ENCODE measurements at places on chromosomes 4 and X.

- no peak for DNase-seq
Observed at GRCh38 chr4:1411436-1412375, 5.5 kb upstream of the NKX1-1 start.

DNA sequence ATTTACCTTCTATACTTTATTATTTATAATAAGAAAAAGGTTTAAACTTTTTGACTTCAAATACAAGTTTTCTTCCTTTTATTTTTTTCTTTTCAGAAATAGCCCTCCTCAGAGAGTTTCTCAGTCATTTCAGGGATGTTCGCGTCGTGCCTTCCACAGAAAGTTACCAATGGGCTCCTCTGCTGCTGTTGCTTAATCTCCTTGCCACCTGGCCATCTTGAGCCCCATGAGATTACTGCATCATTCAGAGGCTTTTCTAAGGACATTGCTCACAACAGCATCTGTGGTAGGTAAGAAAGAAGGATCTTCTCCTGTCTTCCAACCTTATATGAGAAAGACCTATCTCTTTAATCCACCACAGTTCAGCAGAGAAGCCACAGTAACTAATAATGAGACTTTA is 1361.9 kb upstream of the ADGRL3 start:
- DNase-seq: no peak

- no peak for DNase-seq
Observed at GRCh38 chr4:114562176-114562904, 36.3 kb upstream of the UGT8 start.

GRCh38 chrX:16771483-16772398 is 14.5 kb upstream of the TXLNG start:
- no peak for DNase-seq

DNA sequence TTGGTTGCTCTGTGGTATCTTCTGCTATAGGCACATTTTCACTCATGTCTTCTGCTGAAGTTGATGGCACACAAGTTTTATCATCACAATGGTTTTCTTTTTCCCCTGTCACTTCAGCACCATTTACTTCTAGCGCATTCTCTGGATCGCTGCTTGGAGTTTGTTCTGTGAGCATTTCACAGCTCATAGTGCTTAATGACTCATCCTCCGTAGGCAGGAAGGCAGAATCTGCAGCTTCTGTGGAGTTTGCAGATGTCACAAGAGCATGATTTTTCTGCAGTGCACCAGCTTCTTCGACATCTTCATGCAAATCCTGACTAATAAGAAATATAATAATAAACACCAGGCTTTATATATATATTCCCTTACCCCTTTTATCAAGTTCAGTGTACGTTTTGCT is 83.6 kb downstream of the CHM start:
- DNase-seq: no peak

GRCh38 chrX:81308086-81308829 is 106.4 kb downstream of the SH3BGRL start:
- DNase-seq: no peak

GRCh38 chrX:129779747-129780146 is at the start of gene SASH3:
Gene SASH3, plus strand, starts transcription at chrX:129779949. Its CDS starts 149 bp downstream, at chrX:129780098.
- no peak for DNase-seq

GRCh38 chr4:81214881-81215868 is at the start of gene PRKG2:
Gene PRKG2, minus strand, starts transcription at chr4:81215222. Its CDS starts 10,175 bp downstream, at chr4:81205047.
- peak; percentile 36 for DNase-seq

- no peak for DNase-seq
Observed at GRCh38 chrX:116436358-116436816, at the start of gene SLC6A14. Gene SLC6A14, plus strand, starts transcription at chrX:116436606. Its CDS starts 104 bp downstream, at chrX:116436710.

GRCh38 chrX:71183341-71183740 is 38.7 kb downstream of the NLGN3 start:
- DNase-seq: no peak

DNA sequence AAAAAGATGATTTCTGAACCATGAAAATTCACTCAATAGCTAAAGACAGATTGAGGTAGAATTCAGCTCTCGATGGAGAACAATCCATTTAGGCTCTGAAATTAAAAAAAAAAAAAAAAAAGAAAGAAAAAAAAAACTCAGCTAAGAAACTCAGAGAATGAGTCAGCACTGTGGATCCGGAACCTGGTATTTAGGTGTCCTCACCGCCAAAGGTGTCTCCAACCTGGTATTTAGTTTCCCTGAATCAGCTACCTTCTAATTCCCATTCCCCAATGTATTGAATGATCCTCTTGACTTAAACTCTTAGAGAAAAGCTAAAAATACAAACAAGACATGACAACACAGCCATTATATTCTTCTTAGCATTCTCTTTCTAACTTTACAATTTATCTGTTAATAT is 150.3 kb upstream of the RASGEF1B start:
- no peak for DNase-seq

GRCh38 chrX:108772549-108772948 is 36.2 kb upstream of the IRS4 start:
- DNase-seq: no peak

DNA sequence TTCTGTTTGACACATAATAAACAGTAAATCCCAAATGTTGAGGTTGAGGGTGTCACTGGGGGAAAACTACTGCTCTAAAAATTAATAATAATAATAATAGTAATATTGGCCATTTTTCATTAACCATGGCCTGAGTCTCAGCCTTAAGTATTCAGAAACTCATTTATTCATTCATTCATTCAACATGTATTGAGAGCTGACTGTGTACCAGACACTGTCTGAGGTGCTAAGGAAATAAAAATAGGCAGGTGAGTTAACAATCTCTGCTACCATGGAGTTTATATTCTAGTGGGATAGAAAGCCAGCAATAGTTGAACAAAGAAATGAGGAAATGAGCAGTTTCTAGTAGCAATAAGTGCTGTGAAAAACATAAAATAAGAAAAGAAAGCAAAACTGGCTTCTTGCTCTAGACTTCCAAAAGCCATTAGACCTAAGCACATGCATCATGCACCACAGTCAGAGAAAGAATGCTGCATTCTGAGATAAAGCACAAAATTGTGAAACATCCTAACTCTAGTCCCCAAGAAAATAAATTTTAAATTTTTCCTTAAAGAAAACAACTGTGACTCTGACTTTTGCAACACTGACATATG is 278.7 kb downstream of the RCHY1 start:
- no peak for DNase-seq

- no peak for DNase-seq
Observed at GRCh38 chrX:68719904-68720614, 72.6 kb downstream of the STARD8 start.

DNA sequence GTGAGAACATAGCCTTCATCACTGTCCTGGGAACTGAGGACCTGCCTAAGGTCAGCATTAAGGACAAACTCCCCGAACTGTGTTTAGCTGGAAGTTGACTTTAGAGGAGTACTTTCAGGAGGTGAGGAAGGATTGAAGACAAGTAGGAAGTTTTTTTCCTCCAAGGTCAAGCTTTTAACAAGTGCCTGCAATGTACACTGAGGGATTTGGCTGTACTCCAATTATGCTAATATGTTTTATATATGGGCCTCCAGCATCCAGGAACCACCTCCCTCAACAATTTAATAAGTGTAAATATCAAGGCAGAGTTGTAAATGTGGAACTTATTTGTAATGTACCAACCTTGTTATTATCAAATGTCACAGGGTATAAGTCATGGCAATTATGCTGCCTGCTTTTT is 726.2 kb downstream of the RPA4 start:
- DNase-seq: no peak

- DNase-seq: no peak
Observed at GRCh38 chr4:62135565-62136156, 935.5 kb downstream of the ADGRL3 start.

DNA sequence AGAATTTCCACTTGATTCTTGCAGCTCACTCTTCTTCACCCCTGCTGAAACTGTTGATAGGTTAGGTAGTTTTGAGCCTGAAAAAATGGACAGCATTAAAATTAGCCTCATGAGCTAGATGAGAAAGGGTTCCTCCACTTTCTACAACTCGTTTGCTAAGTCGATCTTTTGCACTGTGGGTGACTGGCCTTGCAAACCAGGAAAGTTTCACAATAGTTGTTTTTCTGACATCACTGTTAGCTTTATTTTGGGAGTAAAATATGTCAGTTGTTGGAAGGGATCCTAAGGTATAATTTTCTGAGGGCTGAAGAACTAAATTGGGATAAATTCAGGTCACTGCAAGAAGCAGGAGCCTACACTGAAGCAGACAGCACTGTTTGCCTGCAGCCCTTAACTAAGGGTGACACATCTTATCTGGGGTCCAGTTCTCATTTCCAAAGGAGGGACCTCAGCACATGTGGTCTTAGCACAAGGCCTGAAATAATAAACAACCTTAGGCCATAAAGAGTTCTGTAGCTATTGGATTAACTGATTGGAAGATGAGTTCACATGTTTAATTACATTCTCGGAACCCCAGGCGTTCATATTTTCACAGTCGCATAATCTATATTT is 29.1 kb downstream of the ANAPC4 start:
- DNase-seq: no peak

DNA sequence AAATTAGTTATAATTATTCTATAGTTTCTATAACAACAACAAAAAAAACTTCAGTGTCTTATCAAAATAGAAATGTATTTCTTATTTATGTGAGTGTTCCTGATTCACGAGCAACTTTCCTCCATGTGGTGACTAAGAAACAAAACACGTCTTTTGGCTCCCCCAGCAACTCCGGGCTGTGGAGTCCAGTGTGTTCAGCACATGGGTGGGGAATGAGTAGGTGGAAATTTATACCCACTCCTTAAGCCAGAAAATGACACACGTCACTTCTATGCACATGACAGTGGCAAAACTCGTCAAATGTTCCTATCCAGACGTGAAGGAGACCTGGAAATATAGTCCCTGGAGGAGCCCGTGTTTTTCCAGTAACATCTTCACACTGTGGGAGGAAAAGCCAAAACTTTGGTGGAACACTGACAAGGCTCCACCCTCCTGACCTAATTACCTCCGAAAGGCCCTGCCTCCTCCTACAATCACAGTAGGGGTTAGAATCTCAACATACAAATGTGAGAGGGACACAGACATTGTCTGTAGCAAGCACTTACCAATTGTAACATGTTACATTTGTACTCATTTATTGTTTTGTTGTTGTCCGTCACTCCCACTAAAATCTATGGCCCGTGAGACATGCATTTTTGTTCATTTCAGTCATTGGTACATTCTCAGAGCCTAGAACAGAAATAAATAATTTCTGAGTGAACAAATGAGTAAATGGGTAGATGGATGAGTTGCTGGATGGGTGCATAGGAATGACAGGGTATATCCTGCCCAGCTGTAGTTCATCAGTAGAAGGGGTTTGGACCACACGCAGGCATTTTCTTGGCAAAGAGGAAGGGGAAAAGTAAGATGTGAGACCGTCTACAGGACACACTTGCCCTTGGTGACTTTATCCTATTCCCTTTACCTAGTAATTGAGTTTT is 605.8 kb upstream of the TENM3 start:
- no peak for DNase-seq

- no peak for DNase-seq
Observed at GRCh38 chr4:28545986-28546385, 1685.3 kb downstream of the STIM2 start.

- DNase-seq: no peak
Observed at GRCh38 chrX:137033774-137034507, at the start of gene GPR101. Gene GPR101, minus strand, starts transcription at chrX:137033995. Its CDS starts 2,321 bp downstream, at chrX:137031674.

DNA sequence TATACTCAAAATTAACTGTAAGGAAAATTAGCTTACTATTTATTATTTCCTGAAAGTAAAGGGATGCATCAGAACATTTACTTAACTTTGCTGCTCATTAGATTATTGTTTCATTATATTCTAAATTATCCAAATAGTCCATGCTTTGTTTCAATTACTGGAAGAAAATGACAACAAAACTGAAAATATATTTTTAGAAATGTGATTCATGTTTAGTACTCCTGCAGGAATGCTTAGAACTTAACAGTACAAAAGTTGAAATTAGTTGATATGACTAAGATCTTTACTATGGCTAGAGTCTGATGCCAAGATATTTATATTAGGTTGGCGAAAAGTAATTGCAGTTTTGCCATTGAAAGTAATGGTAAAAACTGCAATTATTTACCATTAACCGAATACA is 660.5 kb upstream of the PABPC4L start:
- no peak for DNase-seq

DNA sequence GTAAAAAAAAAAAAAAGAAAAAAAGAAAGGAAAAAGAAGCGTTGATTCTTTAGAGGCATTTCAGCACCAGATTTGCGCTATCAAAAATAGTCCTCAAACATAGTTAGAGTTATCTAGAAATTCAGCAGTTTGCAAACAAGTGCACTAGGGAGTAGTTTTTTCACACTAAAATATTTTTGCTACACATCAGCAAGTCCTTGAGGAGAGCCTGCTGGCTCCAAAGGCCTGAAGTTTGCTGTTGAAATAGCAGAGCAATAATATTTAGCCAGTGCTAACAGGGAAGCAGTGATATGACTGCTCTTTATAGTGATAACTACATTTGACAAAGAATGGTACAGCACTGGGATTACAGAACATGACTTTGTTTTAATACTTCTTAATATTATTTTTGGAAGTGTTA is 472.2 kb downstream of the PCDH7 start:
- peak; percentile 57 for DNase-seq

DNA sequence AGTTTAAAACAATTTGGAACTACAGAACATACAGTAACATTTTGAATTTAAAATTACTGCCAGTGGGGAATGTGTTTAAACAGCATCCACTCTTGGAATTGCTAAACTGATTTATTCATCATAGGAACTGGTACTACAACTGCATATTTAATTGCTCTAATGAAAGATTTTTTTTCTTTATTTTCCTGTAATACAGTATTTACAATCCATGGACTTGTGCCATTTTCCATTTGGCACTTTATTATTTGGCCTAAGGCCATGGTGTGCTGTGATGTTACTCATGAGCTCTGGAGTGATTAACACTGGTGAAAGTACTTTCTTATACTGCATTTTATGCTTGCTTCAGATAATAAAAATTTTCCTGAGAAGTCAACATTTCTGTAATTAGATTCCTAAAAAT is 69.7 kb upstream of the NUDT6 start:
- DNase-seq: no peak

DNA sequence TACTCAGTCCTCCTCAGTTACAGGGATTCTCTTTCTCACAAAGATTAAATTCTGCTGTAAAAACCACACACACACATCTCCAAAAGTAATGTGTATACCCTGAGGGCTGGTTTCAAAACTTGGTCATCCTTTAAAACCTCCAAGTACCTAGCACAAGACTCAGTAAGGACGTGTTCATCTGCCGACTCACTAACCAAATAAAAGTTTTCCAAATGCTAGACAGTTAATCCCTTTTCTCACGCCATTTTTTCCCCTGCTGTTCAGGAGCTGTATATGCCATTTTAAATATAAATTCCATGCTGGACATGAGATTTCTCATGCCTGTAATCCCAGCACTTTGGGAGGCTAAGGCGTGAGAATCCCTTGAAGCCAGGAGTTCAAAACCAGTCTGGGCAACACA is 3.9 kb upstream of the SAT1 start:
- no peak for DNase-seq

DNA sequence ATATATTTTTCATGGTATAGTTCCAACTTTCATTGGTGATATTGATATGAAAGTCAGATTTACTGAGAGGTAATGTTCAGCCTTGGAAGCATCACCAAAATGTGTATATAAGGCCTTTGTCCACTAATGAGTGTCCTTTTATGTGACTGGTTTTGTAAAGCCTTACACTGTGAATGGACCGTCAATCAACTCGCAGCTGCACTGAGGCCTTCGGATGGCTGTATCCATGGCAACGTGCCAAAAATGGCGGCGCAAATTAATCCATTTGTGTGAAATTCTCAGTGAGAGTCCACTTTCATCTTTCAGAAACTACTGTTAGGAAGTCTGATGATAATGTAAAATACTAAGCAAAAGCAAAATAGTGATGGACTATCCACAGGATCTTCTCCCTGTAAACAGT is 131.7 kb downstream of the SPCS3 start:
- no peak for DNase-seq

All from NCI-H1092 treated with DMSO at 0.1 percent for 48 hours (cell line).